Upper lobe of left lung (tissue), 6 donors: ENCODE measurements at places on chromosomes 2 and 18.

DNA sequence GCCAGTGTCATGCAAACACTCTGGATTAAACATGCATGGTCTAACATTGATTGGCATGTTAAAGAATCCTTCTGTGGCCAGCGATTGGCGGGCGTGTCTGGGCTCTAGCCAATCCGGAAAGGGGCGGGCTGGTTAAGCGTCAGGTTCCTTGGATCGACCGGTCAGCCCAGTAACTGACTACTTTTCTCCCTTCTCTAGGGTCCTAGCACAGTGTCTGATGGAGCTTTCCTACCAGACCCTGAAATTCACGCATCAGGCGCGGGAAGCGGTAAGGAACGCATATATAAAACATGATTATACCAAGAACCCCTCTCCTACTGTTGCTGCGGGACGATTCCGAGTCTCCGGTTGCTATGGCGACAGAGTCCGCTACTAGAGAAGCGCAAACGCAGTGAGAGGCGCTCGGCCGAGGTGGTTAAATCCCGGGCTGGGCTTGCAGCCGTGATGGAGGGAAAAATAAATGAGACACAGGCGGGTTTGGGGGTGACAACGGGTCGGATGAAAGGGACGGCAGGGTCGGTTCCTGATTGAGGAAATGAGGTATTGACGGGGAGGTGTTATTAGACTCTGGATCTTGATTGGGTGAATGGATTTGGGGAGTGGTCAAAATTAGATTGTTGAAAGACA is 29.4 kb downstream of the KATNAL2 start:
- peak; percentile 80 for DNase-seq

DNA sequence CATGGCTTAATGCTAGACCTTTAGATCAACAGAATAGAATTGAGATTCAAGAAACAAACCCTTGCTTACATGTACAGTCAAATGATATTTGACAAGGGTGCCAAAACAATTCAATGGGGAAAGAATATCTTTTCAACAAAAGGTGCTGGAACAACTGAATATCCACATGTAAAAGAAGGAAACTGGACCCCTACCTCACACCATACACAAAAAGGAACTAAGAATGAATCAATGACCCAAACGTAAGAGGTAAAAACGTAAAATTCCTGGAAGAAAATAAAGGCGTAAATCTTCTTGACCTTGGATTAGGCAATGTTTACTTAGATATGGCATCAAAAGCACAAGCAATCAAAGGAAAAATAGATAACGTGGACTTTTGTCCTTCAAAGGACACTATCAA is 43.1 kb downstream of the BAZ2B start:
- DNase-seq: no peak

GRCh38 chr2:218648787-218649100 is 10.7 kb downstream of the ZNF142 start:
- no peak for DNase-seq

DNA sequence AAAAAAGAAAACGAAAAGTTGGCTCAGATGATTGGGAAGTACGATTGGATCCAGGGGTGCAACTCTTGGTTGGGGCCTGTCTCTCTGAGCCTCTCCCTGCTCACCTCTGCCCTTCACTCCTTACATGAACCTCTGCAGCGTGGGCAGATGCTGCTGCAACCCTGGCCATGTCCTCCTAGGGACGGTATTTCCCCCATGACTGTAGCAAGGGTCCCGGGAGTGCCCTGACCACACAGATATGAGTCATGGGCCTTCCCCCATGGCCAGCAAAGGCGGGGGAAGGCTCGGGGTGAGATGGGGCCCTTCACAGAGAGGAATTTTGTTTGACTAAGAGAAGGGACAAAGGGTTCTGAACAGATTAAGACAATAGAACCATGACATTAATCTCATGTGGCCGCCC is 129.0 kb downstream of the NCK2 start:
- DNase-seq: no peak

GRCh38 chr2:128753321-128753720 is 434.7 kb upstream of the HS6ST1 start:
- no peak for DNase-seq

- DNase-seq: no peak
Observed at GRCh38 chr2:12606472-12607000, 110.2 kb upstream of the TRIB2 start.

- DNase-seq: no peak
Observed at GRCh38 chr2:47546994-47547393, 144.0 kb downstream of the MSH2 start.

- no peak for DNase-seq
Observed at GRCh38 chr2:216394881-216395280, 17.4 kb upstream of the SMARCAL1 start.

DNA sequence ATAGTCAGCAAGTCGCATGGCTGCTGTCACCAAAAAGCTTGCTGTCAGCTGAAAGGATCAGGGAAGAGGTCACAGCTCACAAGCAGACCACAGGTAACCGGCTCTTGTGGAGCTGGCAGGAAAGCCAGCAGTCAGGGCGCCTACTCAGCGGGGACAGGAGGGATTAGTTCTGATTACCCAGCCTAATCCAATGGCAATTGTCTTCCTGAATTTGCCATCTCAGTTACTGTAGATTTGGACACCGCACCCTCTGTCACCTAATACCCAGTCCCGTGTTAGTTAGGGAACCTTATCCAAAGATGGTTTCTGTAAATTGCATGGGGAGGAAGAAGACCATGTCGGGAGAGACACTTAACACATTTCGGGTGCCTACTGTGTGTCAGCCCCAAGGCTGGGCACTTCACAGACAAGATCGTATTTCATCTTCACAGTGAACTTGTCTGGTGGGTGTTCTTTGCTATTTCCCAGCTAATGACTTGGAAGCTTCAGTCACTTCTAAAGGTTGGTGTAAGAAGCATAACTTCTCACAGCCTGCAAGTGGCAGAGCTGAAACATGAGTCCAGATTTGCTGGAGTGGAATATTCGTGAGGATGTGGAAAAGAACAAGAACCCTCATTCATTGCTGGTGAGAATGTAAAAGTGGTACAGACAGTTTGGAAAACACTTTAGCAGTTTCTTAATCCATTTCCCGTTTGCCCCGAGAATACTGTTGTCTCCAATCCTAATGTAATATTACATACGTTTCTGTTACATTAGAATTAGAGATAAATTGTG is 9.9 kb downstream of the ALPK2 start:
- no peak for DNase-seq

DNA sequence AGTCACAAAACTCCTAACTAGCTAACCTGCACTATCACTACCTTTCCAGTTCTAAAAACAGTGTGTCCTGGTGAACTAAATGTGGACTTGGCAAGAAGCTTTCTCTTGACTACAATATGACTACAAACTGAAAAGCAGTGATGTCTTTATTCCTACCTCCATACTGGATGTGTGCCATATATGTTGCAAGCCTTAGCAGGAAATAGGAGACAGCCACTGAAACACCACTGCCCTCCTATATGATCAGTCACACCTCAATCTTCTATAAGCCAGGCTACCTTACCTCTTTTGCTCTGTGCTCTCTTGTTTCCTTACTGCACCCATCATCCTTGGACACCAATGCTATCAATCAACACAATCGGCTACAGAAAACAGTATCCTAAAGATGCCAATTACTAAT is 34.1 kb downstream of the SS18 start:
- no peak for DNase-seq

DNA sequence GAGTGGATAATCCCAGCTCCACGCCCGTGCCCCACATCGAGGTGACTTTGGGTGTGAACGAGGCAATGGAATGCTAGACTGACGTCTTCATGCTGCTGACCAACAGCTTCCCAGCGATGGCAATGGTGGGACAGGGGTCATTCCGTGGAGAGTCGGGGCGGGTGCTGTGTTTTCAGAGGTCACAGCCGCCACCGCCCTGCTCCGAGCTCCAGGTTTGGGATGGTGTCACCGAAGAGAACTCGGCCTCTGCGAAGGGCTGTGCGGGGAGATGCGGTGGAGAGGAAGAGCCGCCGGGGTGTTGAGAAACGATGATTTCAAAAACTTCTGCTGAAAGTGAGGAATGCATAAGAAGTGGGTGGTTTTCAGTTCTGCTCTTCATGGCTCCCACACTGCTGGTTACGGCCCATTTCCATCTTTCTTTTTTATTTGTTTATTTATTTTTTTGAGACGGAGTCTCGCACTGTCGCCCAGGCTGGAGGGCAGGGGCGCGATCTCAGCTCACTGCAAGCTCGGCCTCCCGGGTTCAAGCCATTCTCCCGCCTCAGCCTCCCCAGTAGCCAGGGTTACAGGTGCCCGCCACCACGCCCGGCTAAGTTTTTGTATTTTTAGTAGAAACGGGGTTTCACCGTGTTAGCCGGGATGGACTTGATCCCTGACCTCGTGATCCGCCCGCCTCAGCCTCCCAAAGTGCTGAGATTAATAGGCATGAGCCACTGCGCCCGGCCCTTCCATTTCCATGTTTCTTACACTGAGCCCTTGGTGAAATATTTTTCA is 142.6 kb downstream of the RTP5 start:
- no peak for DNase-seq

DNA sequence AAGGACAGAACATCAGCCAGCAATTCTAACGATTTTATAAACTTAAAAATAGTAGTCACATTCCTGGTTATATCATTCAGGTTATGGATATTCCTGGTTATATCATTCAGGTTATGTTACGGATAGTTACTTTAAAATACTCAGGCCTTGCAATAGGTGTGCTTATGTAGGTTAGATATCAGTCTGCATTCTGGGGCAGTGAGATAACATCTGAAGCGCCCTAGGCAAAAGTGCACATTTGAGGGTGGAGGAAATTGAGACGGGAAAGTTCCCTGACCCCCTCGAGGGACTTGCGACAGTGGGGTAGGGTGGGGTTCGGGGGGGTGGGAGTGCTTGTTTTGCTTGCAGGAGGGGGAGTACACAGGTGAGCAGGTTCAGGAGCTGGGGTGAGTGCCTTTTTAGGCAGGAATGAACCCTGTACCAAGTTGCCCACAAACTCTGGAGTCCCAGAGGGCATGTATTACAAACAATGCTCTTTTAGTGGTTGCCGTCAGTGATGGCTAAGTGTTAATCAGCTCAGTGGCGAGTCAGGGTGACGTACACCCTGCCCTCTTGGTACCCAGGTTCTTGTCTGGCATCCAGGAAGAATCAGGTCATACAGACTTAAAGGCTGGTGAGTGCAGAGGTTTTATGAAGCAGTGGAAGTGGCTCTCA is 31.8 kb downstream of the CREG2 start:
- no peak for DNase-seq

DNA sequence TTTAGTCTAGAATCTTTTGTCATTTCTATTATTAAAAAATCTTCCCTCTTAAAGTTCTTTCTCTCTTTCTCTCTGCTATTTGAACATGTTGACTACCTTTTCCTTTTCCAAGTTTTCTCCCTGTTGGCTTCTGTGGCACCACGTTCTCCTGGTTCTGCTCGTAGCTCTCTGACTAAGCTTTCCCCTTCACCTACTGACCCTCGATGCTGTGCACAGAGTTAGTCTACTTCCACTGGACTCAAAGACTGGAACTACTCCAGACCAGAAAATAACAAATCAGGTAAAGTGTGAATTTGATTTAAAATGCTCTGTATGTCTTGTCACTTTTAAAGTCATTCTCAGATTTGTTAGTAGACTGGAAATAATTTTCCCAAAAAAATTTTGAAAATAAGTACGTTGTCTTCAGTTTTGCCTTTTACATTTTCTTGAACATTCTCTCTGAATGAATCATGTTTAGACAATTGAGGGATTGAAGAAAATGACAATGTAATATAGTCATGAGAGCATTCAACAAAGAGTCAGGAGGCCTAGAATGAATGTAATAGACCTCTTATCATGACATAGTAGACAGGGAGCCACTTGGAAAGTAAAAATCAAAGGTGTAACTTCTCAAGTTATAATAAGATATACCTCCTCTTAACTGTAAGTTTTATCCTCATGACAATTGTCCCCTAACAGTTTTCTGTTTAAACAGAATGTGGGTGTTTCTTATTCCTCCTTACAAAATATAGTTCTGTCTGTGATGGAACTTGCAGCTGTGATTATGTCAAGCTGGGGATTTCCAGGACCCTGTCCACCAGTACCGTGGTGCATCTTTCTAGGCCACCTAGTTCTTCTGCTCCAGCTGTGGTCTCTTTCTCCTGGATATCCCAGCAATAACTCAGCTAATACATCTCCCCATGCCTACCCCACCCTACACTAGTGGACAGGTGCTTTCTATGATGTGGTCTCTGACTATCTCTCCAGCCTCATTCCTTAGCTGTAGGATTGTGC is 25.5 kb downstream of the ITPRID2 start:
- no peak for DNase-seq

- no peak for DNase-seq
Observed at GRCh38 chr2:54613386-54613785, 110.1 kb upstream of the EML6 start.

- peak; percentile 23 for DNase-seq
Observed at GRCh38 chr2:147632198-147632597, 212.6 kb upstream of the ACVR2A start.

- DNase-seq: no peak
Observed at GRCh38 chr2:219475278-219475677, 23.4 kb upstream of the GMPPA start.

DNA sequence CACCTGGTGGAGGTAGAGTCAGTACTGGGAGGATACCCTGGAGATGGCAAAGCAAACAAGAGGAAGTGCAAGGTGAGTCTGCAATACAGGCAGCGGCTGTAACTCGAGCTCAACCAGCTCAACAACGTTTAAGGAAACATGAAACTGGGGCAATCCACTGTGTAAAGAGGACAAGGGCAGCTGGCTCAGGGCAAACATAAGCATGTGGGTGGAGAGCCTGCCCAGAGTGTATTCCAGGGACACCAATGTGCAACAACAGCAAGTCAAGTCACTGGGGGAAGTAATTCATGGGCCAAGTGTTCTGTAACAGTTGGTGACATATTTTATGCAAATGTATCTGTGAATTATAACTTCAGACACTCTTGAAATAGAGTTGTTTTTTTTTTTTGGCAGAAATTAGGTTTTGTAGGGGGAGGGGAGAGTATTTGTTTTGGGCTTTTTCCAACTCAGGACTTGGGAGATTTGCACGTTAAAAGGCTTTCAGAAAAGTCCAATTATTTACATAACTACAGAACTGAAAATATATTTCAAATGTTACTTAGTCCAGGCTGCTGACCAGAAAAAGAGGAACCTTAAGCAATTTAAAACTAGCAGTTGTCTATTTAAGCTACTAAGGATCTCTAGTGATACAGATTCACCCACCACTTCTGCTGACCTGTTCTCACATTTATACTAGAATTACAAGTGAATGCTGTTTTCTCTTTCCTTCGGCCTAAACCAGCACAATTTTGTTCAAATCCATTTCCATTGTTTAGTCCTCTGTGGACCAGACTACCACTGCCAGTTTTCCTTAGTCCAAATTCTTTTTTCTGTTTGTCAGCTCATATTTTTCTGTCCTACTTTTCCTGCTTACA is 18.6 kb downstream of the NRXN1 start:
- DNase-seq: peak; percentile 70

GRCh38 chr18:24536326-24536725 is 75.9 kb downstream of the HRH4 start:
- no peak for DNase-seq

- no peak for DNase-seq
Observed at GRCh38 chr18:12041561-12041960, 52.1 kb upstream of the ANKRD62 start.

DNA sequence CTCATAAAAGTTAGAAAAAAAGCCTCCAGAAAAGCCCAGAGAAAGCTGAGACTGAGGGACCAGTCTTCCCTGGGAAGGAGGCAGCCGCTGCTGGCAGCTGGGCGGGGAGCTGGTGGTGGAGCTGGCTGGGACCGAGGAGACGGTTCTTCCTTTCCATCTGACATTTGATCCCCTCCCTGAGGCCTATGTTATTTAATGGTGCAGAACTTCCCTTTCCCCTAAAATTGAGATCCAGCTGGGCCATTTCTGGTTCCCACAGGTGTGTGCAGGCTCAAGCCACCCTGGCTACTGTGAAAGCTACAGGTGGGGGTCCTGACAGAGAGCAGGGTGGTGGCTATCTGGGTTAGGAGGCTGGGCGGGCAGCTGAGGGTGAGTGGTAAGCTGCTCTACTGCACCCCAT is 81.5 kb upstream of the FZD7 start:
- DNase-seq: no peak

- DNase-seq: no peak
Observed at GRCh38 chr18:23867006-23867405, 147.5 kb upstream of the TTC39C start.
